ENCODE measurements at places on chromosomes 3 and 15.

DNA sequence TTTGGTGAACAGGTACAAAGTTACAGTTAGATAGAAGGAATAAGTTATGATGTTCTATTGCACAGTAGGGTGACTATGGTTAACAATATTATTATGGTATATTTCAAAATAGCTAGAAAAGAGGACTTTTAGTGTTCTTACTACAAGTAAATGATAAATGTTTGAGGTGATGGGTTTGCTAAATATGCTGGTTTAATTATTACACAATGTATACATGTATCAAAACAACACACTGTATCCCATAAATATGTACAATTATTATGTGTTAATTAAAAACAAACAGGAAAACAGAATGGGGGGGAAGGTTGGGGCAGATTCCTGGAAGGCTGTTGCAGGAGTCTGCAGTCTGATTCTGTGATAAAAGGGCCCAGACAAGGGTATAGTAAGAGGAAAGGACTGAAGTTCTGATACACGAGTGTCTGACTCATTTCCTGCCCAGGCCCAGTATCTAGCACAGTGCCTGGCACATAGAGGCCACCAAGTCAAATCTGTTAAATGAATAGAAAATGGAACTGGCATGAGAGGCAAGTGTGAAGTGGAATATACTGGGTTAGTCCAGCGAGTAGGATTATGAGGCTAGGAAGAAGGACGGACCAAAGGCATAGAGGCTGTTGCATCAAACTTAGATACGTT, 7.2 kb upstream of the ENTPD3 start:
- DNase-seq = no peak

GRCh38 chr3:43512754-43513404, 108.9 kb downstream of the ANO10 start:
- DNase-seq = peak; percentile 17

GRCh38 chr3:165796701-165797100, 40.5 kb downstream of the BCHE start:
- no peak for DNase-seq

- DNase-seq = no peak
Observed at GRCh38 chr3:33659856-33660434, 58.1 kb downstream of the CLASP2 start.

- DNase-seq = peak; percentile 98
Observed at GRCh38 chr3:94162700-94163099, 99.8 kb downstream of the NSUN3 start.

DNA sequence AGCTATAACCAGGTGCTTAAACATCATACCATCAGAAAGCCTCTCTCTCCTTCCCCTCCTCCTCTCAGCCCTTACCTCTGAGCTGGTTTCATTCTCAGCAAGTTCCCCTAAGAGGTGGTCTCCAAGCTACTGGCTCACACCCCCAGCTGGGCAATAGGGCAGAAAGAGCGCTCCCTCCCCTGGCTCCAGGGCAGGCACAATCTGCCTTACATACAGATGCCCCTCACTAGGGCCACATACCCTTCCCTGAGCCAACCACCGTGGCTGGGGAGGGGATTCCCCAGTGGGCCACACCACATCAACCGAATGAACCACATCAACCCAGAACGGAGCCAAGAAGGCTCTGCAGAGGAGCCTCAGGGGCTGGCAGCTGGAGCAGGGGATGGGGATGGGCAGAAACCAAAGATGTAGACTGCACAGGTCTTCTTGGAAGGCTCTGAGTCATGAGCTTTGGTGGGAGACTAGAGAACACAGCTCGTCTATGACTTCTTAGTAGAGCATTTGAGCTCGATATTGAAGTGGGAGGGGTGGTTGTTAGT, 4.6 kb upstream of the FBLN2 start:
- DNase-seq = peak; percentile 94

DNA sequence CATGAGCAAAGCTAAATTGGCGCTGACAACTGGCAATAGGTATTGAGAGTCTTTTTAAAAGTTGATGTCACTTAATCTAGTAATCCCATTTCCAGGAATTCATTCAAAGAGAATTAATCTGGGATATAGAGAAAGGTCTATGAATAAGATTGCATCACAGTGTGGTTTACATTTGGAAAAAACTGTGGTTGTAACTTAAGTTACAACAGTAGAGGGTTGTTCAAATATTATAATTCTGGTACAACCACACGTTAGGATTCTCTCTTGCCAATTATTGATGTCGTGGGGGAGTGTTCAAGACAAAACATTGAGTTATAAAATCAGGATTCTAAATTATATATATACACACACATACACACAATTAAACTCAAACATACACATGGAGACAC, 79.8 kb downstream of the LIPC start:
- no peak for DNase-seq

GRCh38 chr3:186109897-186110803, 1.3 kb upstream of the ETV5 start:
- DNase-seq = no peak

DNA sequence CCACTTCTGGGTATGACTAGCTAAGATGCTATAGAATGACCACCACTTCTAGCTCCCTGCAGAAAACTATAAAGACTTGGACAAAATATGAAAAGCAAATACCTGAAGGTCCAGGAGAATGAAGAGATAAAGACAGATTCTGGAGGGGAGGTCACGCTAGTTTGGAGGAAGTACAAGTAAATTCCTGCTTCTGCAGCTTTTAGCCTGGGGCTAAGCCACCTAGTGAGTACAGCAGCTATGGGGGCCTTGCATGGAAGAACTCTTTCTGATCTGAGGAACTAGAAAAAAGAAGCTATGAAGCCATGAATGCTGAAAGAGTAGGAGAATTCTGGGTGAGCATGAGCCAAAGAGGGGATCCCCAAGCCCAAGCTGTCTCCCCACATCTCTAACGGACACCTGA, 29.8 kb downstream of the NRG4 start:
- DNase-seq = no peak

GRCh38 chr3:107068980-107069379, 308.3 kb upstream of the CCDC54 start:
- peak; percentile 67 for DNase-seq

- no peak for DNase-seq
Observed at GRCh38 chr3:16400106-16400931, 113.2 kb downstream of the RFTN1 start.

DNA sequence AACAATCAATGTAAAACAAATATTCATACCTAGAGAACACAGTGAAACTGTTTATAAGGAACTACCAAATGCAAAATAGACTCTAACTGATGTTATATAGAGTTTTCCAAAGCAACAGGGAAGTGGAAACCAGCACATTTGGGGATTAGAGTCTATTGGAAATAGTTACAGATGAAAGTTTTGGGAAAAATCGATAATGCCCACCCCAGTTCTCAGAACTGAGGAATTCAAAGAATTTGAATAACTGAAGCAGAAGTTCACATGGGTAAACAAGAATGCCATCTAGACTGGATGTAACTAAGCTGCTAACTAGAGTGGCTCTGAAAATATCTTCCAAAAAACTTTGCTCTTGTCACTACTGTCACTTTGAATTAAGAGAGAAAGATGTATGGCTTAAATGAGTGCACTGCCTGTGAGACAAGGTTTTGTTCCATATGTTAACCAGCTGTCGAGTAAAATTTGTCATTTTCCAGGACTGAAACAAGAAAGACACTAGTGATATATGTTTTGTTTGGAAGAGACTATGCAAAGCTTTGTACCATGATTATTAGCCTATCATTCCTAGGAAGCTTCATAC, 9.2 kb upstream of the DENND4A start:
- DNase-seq = no peak
